ENCODE measurements at places on chromosomes 4 and X.

DNA sequence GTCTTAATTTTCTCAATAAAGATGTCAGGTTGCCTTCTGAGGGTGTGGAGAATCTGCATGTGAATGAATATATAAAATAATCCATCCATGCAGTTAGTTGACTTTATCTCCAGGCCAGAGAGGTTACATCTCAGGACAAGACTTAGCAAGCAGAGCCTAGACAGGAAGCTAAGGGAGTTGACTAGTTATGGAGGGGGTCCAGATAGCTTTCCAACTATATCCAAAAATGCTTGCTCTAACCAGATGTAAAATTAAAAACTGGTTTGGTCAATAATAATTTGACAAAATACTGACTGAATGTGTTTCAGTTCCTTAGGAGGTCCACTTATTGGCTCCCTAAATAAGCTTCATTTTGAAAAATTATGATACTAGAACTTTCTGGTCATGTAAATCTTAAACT lies 101.4 kb downstream of the PAPSS1 start:
- no peak for DNase-seq

GRCh38 chrX:77174680-77175519 lies 272.3 kb upstream of the FGF16 start:
- no peak for DNase-seq

- DNase-seq: no peak
Measured at GRCh38 chr4:5165420-5166369, 114.4 kb downstream of the STK32B start.

DNA sequence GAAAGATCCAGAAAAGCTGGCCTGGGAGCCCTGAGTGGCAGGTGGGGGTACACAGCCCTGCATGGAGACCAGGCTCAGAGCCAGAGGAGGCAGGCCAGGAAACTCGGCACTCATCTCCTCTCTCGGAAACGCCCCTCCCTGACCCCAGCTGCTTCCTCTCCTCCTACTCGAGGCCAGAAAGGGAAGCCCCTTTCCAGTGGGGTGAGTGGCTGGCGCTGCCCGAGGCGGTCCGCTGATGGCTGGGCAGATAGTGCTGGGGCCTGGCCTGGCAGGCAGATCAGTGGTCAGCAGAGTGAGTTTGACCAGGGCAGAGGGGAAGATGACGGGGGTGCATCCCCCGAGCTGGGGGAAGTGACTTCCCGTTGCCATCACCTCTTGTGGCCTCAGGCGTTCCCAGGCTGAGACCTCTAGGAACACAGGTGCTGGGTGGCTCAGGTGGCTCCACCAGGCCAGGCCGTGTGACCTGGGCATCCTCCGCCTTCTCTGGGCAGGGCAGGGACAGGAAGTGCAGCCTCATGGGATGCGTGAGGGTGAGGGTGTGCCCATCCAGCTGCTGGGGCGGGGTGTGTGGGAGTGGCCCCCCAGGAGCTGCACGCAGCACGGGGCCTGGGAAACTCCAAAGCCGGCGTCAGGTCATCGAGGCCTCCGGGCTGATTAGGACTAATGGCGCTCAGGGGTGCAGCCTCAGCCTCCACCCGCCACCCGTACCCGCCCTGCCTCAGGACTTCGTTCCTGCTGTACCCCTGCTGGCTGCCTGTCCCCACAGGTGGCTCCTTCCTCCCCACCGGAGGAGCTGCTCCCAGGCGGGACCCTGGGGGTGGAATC lies 5.7 kb downstream of the SH3BP2 start:
- peak; percentile 92 for DNase-seq

DNA sequence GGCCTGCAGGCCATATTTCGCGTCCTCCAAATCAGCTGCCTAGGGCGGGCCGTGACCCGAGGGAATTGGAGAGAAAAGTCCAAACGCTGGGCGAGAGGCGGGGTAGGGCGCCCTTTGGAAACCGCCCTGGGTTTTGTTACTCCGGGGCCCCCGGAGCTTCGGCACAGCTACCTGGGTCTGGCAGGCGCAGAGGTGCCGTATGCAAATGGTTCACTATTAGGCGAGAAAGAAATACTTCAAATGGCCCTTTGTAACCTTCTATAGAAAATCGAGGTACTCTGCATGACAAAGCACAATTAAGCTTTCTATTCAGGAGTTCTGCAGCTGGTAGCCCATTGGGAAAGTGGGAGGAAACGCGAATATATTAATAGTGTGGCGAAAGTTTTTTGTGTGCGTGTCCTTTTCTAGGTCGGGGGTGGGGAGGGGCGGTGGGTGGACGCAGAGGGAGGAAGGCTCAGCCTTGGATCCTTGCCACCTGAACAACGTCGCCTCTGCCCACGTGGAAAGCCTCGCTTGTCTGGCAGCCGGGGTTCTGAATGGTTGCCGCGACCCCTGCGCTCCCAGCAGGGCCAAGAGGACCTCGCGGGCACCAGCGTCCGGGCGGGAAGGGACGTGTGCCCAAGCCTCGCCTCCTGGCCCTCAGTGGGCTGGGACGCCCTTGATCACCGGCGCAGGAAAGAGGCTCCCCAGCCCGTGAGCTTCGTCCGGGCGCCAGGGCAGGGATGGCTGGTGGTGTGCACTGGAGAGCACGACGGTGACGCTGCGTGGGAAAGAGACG lies 9.5 kb downstream of the GSX2 start:
- no peak for DNase-seq

DNA sequence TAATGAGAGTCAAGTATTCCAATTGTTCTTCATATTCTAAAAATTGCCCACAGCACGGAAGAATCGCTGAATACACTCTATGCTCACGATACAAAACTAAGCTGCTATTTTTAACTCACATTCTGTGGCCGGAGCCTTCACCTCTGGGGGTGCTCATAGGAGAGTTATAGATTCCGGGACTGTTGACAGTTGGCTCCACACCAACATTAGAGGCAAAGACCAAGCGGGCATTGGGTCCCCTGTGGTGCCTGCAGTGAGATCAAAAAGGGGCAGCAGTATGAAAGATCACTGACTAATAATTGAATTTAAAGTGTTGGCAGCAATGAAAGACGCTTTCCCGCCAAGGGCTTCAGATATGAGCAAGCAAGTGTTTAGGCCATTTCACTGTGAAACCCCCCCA lies 146.0 kb downstream of the TMEM144 start:
- no peak for DNase-seq

- peak; percentile 37 for DNase-seq
Measured at GRCh38 chr4:70559211-70559830, 32.7 kb upstream of the AMBN start.

- peak; percentile 21 for DNase-seq
Measured at GRCh38 chr4:83093060-83093640, 21.4 kb downstream of the PLAC8 start.

GRCh38 chr4:7705062-7705461 lies 234.6 kb downstream of the AFAP1 start:
- DNase-seq: no peak
